Epithelial cell of prostate (primary cell): ENCODE measurements at places on chromosomes 5 and 9.

DNA sequence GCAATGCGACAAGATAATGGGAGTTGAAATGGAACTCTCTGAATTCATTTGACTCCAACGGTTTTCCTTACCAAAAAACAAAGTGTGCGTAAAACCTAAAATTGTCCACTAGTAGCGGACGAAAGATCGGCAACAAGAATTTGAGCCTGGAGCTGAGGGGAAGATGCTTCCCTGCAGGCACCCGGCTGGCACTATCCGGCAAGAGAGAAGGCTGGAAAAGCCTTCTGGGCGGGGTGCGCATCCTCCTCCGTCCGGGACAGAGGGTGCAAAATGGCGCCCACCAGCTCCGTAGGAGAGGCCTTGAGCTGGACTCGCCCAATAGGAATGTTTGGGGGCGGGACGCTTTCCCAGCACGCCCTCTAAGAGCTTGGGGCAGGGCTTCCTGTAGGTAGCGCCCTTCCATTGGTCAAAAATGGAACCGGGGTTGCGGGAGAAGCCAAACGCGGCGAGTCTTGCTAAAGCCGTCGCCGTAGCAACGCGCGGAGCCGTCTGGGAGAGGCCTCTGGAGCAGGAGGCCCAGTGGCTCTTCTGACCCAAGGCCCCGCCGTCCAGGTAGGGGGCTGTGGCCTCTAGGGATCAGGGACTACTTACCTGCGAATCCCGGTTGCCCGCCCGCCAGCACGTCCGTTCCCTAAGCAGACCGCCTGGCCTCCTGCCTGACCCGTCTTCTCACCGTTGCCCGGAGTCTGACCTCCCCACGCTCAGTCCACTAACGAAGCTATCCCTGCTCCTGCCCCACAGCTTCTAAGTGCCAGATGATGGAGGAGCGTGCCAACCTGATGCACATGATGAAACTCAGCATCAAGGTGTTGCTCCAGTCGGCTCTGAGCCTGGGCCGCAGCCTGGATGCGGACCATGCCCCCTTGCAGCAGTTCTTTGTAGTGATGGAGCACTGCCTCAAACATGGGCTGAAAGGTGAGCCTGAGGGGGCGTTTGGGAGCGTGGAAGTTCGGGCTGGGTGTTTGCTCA lies 9.2 kb downstream of the RUFY1 start:
- peak; percentile 96 for DNase-seq

- DNase-seq, result no peak
Observed at GRCh38 chr5:73312146-73312871, 136.3 kb downstream of the FOXD1 start.

- no peak for DNase-seq
Observed at GRCh38 chr9:107688728-107689127, 199.2 kb upstream of the KLF4 start.

DNA sequence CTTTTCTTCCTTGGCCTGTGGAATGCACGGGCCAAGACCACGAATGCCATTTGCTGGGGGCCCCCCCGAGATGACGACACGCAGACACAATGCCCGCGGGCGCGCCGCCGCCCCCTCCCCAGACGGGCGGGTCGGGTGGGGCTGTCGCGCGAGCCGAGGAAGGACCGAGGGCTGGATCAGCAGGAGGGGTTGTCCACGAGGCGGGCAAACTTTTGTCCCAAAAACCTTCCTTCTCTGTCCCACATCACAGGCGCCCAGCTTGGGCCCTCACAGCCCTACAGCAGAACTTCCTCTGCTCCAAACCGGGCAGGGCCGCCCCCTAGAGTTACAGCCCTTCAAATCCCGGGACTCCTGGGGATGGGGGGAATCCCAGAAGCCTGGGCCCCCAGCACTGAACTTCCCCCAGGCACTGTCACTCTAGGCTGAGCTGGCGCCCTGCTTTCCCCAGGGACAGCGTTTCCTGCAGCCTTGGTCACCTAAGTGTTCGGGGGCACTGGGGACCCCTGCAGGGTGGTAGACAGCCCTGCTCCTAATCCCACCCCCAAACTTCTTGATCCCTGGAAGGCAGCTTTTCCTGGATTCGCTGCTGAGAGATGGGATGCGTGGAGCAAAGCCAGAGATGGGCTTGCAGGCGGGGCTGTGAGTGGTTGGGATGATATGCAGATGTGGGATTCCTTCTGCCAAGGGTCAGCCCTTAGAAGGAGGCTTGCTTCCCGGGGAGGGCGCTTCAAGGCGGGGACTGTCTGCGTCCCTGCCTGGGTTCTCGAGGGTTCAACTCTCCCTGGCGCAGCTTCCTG lies 980 bp downstream of the COL5A1 start:
- no peak for DNase-seq

DNA sequence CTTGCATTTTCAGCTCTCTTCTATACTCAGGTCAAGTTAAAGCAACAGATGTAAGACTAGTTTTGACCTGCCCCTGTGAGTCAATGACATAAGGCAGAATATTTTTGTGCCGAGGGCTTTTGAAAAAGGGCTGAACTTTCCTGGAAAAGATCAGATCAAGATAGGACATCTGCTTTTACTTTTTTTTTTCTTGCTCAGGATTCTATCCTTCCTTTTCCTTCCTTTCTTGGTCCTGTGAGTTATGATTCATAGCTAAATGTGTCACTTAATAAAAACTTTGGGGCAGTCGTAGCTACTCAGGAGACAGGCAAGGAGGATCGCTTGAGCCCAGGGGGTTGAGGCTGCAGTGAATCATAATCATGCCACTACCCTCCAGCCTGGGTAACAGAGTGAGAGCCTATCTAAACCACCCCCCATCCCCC lies 84.3 kb upstream of the BRINP1 start:
- peak; percentile 69 for DNase-seq

- DNase-seq, result no peak
Observed at GRCh38 chr5:54273715-54274114, 36.7 kb downstream of the ARL15 start.
